ENCODE measurements at places on chromosomes 1 and 21.
A peak's percentile ranks its signal among the peaks of the same experiment; 100 is the strongest.

- DNase-seq, result no peak
These were observed 4.2 kb downstream of the PLA2G2F start for GRCh38 chr1:20143318-20143717.

DNA sequence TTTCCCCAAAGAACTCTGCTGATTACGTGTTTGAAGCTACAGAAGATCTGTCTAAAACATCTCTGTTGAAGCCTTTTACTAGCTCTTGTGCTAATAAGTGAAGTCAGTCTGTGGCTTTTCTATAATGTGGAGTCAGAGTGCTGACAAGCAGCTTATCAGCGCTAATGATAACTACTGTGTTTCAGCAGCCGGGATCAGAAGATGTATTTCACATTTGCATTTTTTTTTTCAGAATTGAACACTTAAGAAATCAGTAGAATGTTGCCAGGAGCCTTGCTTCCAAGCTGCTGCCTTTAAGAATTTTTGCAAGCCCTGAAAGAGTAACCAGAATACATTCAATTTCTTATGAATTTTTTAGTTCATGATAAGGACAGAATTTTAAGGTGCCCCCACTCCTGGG, 519.4 kb upstream of the NR5A2 start:
- no peak for DNase-seq

- DNase-seq, result peak; percentile 7
These were observed 173.3 kb upstream of the FOXD3 start for GRCh38 chr1:63148825-63149645.

GRCh38 chr21:42537106-42537742, 23.6 kb downstream of the SLC37A1 start:
- no peak for DNase-seq

DNA sequence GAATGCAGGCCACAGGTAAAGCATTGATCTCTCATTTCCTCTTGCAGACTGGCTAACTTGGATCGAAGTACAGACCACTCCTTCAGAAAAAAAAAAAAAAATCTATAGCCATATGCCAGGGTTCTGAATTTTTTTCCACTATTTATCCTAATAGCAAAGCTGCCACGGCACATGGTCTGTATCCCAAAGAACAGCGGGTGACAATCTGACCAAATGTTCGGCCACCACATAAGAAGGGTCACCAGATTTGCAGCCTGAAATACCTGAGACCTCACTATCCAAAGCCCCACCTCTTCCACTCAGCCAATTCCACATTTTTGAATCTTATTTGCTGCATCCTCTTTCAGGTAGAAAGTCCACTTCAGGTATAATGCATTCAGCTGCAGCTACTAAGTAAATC, 55.6 kb upstream of the RGS7 start:
- DNase-seq, result no peak

GRCh38 chr1:203990118-203990517, 82.8 kb upstream of the SOX13 start:
- no peak for DNase-seq

DNA sequence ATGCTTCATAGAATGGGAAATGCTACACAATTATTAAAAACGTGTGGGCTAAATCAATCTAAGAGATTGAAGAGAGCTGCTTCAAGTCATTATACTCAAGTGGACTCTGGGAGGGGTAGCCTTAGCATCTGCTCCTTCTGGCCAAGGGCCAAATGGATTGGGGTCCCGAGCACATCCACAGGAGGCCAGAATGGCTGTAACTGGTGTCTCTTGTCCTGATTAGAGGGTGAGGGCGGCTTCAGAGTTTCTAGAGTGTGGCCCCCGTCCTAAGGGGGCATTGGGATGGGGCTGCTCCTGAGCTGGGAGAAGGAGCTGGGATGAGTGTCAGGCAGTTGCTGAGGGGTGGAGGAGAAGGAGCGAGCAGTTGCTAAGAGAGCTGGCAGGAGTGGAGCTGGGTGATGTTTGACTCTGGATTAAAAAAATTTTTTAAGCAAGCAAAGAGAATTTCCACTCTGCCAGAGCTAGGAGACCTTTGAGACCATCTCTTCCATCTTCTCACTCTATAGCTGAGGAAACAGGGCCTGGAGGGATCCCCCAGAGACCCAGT, 71.3 kb upstream of the TLR5 start:
- no peak for DNase-seq
